Caki2 (cell line): ENCODE measurements at places on chromosomes 4 and X. TPM values are rescaled to one million over a fixed set of nuclear protein-coding genes. Genes with fewer than 3 reads are reported as not detected.

GRCh38 chrX:129637217-129638109 is 17.3 kb downstream of the APLN start:
- peak; percentile 32 for DNase-seq

GRCh38 chr4:18754180-18754579 is 732.6 kb upstream of the LCORL start:
- no peak for DNase-seq

- no peak for DNase-seq
These were observed 1735.1 kb downstream of the PCDH7 start for GRCh38 chr4:32455231-32455630.

GRCh38 chr4:2767705-2768074 is 11.6 kb upstream of the TNIP2 start:
- DNase-seq = no peak

Gene BEND2
- not detected in 2 replicates for total RNA-seq

Gene PASD1
- total RNA-seq = not detected in 2 replicates

DNA sequence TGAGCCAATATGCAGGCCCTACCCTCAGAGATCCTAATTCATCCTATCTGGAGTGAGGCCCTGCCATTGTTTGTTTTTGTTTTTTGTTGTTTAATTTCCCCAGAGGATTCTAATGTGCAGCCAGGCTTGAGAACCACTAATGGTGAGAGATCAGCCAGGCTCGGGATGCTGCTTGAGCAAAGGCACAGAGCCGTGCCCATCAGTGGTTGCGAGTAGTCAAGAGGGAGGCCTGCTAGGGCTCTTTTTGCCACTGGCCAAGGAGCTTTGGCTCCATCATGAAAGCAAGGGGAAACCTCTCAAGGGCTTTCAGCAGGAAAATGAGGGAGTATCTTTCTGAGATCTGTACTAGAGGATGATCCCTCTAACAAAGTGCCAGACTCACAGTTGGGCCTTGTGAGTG is 2.7 kb downstream of the TCEANC start:
- no peak for DNase-seq

Gene IL1RAPL2
- not detected in 2 replicates for total RNA-seq

DNA sequence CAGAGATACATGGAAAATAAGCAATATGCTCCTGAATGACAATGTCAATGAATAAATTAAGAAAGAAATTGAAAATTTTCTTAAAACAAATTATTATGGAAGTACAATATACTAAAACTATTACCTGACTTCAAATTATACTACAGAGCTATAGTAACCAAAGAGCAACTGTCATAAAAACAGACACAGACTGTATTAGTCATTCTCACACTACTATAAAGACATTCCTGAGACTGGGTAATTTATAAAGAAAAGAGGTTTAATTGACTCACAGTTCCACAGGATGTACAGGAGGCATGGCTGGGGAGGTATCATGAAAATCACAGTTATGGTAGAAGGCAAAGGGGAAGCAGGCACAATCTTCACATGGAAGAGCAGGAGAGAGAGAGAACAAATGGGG is 60.0 kb upstream of the CYSLTR1 start:
- DNase-seq = no peak

Gene SMC1A
- total RNA-seq = 6.2 and 11.7 TPM in 2 replicates

DNA sequence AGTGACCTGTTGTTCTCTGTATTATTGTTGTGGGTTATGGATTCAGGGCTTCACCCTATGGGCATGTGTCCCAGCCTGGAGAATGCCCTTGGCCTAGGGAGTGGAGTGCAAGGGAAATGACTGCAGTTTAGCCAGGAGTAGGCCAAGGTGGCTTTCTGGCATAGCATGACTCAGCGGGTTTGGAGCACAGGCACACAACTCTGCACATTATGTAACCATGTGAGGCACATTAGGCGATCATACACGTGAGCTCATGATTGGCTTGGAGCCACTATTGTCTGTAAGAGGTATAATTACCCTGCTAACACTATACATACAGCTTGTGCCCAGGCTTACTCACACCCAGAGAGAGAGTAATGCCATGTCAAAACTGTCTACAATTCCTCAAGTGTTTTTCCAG is 35.1 kb upstream of the TACR3 start:
- peak; percentile 57 for DNase-seq

DNA sequence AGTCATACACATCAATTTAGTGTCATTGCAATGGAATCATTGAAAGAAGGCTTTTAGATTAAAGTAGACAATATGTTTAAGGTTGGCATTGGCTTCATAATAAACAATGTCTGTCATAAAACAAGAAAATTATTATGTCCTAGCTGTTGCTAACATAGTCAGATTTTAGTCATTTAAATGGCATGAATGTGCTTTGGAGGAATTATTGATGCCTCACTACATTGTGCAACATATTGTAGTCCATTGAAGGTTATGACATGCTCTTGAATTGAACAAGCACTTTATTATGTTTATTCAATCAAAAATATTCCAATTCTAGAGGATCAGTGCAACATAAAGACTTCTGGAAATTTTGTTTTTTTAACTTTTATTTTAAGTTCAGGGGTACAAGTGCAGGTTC is 489.8 kb upstream of the AMOT start:
- DNase-seq = no peak

Gene APLN
- total RNA-seq = 0.06 and 0.07 TPM in 2 replicates

Gene PRRG3
- not detected in 2 replicates for total RNA-seq

GRCh38 chrX:17521871-17522693 is 147.1 kb downstream of the NHS start:
- peak; percentile 46 for DNase-seq

DNA sequence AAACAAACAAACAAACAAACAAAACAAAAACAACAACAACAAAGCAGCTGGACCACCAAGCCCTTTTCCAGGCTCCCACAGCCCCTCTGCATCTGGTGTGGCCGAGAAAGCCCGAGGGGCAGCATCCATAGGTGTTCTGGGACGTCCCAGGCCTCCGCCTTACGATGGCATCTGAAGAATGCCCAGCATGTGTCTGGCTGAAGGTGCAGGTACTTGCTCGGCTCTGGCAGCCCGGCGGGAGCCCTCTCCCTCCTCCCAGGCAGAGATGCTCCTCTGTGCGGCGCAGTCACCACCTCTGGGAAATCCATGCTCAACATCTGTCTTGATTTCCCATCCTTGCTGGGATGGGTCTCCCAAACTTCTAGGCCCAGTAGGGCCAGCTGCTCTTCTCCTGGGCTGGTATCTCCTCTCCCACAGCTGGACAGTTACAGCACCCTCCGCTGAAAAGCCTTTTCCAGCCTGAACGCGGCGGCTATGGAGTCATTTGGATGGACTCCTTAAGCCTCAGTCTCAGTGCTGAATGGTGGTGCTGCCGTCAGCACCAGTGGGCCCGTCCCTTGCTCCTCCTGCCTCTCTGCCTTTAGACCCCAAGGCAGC is 4.3 kb downstream of the PSAPL1 start:
- DNase-seq = peak; percentile 8

DNA sequence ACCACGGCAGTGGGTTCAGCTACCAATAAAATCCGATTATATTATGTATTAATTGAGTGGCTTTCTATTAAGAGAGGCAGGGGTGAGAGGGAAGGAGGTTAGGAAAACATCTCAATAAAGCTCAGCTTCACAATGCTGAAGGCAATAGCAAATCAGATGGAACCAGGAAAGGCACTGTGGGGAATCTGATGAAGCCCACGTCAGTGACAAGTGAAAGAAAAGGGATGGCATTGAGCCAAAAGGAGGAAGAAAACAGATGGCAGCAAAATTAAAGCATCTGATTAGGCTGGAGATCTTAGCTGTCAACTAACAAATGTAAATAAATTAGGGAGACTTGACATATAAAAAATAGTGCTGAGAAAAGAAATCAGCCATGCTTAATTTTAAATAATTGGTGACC is 180.9 kb downstream of the RASL11B start:
- DNase-seq = no peak

DNA sequence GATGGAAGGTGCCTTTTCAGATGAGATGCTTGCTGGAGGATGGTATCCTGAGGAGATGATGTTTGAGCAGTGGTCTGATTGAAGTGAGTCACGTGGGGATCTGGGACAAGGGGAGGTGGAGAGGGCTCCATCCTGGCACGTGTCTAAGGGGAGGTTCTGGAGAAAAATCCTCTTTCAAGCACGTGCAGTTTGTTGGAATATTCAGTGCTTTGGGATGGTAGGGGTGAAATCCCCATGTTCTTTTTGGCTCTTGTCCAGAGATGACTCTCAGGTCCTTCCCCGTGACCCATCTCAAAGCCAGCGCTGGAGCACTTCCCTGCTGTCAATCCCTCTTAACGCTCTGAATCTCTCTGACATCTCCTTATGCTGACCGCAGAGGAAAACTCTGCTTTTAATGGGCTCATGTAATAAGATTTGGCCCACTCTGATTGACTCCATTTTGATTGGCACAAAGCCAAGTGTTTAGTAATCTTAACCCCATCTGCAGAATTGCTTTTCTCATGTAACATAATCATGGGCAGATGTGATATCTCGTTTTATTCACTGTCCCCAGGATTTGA is 10.8 kb upstream of the KLKB1 start:
- no peak for DNase-seq

GRCh38 chr4:81963763-81964020 is 410.1 kb downstream of the HNRNPD start:
- no peak for DNase-seq

- DNase-seq = no peak
These were observed 49.8 kb upstream of the CAMK2D start for GRCh38 chr4:113811359-113811758.

Gene STPG2
- 0.10 TPM in 1 of 2 replicates, not detected in the other for total RNA-seq

- peak; percentile 66 for DNase-seq
These were observed 221.0 kb downstream of the PALLD start for GRCh38 chr4:168717847-168718246.

Gene MBTPS2
- 6.2 and 6.7 TPM in 2 replicates for total RNA-seq
